Stimulated activated CD4-positive, alpha-beta T cell treated with anti-CD3 and anti-CD28 coated beads, TNF-alpha, amount 100 ng/mL, for 4 hours (primary cell): ENCODE measurements at places on chromosomes 12 and 14.

DNA sequence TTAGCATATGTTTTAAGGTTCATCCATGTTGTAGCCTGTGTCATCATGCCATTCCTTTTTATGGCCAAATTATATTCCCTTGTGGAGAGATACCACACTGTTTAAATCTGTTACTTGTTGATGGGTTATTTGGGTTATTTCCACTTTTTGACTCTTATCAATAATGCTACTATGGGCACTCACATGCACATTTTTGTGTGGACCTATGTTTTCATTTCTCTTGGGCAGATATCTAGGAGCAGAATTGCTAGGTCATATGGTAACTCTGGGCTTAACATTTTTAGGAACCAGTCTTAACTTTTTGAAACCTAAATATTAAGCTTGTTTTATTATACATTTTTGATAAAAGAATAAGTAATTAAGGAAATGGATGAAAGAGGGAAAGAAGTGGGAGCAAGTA lies 4.0 kb downstream of the EML1 start:
- no peak for DNase-seq

GRCh38 chr12:102182635-102183034 lies 15.0 kb downstream of the PMCH start:
- DNase-seq: no peak

- DNase-seq: no peak
These were observed 37.6 kb downstream of the MVK start for GRCh38 chr12:109611223-109611622.

DNA sequence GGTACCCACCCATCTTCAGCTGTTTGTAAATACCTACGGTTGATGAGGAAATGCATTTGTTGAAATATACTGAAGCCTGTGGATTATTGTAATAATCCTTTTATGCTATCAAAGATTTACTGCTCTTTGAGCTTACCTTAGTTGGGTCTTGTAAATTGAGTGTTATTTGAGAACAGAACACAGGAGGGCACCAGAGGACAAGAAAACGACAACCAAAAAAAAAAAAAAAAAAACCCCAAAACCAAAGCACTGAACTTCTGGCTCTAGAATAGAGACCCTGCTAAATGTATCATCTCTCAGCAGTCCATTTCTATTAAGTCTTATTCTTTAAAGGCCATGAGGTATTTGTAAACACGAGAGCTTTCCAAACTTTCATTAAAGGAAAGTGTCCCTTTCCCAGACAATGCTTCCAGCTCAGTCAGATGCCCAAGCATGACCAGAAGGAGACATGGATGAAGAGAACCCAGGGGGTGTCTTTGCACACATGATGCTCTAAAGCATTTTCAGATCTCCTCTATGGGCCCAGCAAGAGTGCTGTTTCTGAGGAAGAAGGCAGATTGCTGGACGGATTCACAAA lies 763.9 kb downstream of the NRXN3 start:
- DNase-seq: no peak

DNA sequence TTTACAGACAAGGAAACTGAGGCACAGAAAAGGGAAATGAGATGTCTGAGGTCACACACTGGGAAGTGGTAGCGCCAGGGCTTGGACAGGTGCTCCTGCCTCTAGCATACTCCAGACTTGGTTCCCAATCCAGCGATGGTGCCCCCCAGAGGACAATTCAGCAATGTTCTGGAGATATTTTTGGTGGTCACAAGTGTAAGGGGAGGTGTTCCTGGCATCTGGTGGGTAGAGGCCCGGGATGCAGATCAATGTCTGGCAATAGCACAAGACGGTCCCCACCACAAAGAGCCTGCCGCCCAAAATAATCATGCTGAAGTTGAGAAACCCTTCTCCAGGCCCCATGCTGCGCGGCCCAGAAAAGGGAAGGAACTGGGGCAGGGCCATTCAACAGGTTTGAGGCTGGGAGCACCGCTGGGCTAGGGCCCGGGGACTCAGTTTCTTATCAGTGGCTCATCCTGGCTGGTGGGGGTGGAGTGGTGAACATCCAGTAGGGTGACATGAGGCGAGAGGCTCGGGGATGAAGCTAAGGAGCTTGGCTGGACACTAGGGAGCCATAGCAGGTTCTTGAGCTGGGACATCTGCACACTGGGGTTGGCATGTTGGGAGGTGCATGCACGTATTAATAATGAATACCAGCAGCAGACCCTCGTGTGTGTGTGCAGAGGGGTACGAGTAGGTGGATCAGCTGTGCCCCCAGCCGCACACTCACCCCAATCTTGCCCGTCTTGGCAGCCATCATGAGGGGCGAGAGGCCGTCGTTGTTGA lies 35.1 kb downstream of the TRPV4 start:
- no peak for DNase-seq

DNA sequence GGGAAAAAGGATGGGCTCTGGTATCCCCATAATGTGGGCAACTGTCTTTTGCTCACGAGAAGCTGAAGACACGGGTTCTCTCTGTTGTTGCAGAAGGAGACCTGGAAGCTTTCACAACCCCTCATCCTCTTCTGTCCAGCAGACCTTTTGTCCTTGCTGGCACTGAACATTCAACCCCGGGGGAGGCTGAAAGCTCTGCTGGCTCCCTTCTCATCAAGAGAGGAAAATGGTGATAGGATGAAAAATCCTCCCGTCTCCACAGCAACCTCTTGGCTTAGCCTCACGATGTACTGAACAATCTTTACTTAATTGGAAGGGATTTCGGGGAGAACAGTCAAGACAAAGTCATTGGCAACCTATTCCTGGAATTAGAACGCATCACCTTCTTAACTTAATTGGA lies 39.0 kb downstream of the ELK3 start:
- DNase-seq: no peak

GRCh38 chr12:16612647-16613046 lies 6.7 kb upstream of the LMO3 start:
- no peak for DNase-seq

GRCh38 chr14:65096323-65097089 lies 5.8 kb downstream of the MAX start:
- no peak for DNase-seq

DNA sequence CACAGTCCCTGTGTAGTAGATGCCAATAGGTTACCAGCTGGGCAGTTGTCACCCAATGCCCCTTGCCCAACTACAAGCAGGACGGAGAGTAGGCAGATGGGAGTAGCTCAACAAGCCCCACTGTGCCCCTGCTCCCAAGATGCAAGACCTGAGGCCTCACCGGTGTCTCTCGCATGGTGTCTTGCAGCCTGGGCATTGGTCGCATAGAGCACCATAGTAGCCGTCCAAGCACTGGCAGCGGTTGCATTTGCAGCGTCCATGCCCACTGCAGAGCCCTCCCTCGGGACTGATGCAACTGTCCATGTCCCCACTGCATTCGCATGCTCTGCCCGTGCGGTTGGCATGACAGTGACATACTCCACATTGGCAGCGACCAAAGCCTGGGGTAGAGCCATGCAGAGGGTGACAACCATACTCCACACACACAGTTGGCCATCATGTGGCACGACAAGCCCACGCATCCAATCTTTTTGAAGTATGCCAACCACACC lies 11.9 kb upstream of the CSAD start:
- DNase-seq: no peak

DNA sequence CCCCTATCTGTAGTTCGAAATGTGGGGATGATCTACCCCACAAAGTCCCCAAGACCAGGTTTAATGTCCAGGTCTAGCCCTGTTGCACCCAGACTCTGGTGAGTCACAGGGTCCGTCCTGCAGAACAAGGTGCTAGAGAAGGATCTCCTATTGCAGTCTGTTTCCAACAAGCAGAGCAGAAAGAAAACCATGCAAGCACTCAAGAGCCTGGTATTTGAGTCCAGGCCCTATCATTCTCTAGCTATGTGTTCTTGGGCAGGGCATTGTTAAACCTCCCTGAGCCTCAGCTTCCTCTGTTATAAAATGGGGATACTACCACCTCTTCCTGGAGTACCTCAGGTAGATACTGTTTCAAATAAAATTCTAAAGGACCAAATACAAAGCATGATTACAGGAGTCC lies 24.4 kb downstream of the MAP3K9 start:
- DNase-seq: no peak

- no peak for DNase-seq
These were observed 50.2 kb downstream of the SETD3 start for GRCh38 chr14:99430491-99430890.

GRCh38 chr12:14954269-14954668 lies 7.1 kb downstream of the ARHGDIB start:
- no peak for DNase-seq

DNA sequence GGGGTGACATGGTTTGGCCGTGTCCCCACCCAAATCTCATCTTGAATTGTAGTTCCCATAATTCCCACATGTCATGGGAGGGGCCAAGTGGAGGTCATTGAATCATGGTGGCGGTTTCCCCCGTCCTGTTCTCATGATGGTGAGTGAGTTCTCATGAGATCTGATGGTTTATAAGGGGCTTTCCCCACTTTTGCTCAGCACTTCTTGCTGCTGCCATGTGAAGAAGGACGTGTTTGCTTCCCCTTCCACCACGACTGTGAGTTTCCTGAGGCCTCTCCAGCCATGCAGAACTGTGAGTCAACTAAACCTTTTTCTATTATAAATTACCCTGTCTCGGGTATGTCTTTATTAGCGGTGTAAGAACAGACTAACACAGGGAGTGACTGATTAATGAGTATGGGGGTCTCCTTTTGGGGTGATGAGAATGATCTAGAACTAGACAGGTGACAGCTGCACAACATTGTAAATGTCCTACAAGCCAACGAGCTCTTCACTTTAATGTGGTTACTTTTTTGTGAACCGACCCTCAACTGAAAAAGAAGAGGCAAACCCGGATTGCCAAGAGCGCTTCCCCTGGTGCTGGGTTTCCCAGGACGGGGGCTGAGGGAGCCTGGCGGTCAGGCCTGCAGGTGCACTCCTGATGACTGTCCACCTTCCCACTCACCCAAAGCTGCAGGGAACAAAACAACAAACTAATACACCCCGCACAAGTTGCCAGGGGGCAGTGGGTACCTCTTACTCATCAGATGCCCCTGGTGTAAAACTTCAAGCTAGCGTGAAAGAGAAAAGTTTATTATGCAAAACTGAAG lies 90.1 kb downstream of the NCOR2 start:
- no peak for DNase-seq

- DNase-seq: peak; percentile 19
These were observed 414.5 kb downstream of the PCNX1 start for GRCh38 chr14:71321574-71322315.

DNA sequence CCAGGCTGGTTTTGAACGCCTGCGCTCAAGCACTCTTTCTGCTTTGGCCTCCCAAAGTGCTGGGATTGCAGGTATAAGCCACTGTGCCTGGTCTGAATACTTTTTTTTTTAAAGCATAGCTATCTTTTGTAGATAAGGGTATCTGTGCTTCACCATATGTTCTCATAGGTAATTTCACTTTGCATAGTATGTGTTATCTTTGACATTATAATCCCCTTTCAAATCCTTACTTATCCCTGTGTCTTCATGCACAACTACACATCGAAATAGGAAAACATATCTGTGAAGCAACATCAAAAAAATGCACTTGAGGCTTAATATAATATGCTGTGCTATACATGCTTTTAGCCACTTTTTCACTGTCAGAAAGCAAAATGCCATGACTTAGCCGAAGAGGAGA lies 94.1 kb downstream of the SLC35F4 start:
- DNase-seq: no peak

DNA sequence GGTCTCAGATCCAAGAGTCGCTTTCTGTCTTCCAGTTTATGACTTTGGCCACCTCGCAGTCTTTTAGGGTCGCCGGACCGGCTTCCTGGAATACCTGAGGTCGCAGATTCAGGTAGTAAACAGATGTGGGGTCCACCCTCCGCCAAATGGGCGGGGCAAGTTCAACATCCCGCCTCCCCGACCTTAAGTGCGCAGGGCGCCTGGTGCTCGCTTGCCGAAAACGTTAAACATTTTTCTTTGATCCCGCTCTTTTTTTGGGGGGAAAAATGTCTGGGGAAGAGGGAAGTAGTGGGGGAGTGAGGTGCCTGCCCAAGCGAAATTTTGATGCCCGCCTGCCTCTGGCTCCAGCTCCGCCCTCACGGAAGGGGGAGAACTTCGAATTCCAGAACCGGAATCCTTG lies 73.9 kb upstream of the TBX5 start:
- DNase-seq: no peak

- DNase-seq: no peak
These were observed 20.1 kb upstream of the RTN1 start for GRCh38 chr14:59890676-59891075.

- peak; percentile 42 for DNase-seq
These were observed at the start of gene KCNMB4 for GRCh38 chr12:70365648-70366518. Gene KCNMB4 (plus strand): TSS chr12:70366290. CDS start chr12:70366735, 445 bp downstream.

- no peak for DNase-seq
These were observed 54.3 kb downstream of the PLEKHG7 start for GRCh38 chr12:92756898-92757596.

DNA sequence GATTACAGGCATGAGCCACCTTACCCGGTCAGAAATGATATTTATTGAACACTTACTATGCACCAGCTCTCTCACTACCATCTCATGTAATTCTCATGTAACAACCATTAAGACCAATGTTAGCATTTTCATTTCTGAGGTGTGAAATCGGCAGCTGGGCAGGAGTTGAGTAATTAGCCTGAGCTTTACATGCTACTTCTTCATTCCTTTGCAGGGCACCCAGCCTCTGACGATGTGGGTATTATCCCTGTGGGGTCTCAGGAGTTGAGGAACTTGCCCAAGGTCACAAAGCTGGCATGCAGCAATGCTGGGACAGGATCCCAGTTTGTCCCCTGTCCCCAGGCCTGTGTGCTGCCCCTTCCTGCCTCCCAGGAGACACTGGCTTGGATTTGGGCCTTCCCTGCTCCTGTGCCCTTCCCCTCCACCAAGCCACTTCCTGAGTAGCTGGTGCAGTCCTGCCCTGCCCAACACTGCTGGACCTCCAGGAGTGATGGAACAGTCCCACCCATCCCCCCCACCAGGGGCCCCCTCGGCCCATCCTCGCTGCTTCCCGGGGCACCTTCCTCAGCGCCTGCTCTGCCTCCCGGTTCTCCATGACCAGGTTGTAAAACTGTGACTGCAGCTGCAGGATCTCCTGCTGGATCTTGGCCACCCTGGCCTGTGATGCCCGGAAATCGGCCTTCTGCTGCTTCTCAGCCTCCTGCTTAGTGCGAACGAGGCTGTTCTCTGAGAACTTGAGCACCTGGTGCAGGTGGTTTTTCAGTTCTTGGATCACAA lies 14.7 kb downstream of the RITA1 start:
- no peak for DNase-seq
